ENCODE measurements at places on chromosomes 2 and 18.

DNA sequence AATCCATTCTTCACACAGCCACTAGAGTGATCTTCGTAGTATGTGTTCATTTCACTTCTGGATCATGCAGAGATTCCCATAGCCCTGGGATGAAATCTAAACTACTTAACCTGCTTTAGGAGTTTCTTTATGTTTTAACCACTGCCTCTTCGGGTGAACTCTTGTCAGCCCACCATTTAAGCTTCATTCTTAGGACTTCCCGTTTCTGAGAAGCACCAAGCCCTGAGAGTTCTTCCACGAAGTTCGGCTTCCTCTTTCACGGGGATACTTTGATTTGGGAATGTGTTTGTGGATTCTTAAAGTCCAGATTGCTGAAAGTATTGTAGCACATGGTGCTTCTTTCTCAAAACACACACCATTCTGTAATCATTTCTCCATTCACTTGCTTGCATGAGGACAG, 205.0 kb downstream of the UBE2E3 start:
- DNase-seq, result no peak

- DNase-seq, result no peak
These were observed 8.6 kb downstream of the FAM124B start for GRCh38 chr2:224393157-224393872.

GRCh38 chr2:8535469-8535795, 146.4 kb upstream of the ID2 start:
- no peak for DNase-seq

DNA sequence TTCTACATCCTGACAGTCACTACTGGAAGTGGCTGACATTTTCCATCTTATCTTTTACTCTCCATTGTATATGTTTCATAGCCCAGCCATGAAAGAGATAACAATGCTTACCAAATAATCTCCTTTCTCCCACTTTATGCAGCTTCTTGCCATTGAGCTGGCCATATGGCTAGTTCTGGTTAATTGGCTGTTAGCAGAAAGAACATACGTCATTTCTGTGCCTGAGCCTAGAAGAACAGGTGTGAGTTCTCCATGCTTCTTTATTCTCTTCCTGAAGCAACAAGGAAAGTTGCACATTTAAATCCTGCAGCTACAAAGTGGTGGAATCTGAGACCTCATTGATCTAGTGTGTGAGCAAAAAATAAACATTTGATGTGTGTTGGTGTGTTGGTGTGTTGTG, 82.0 kb upstream of the FSHR start:
- DNase-seq, result no peak

- DNase-seq, result no peak
These were observed 56.9 kb downstream of the WDR75 start for GRCh38 chr2:189498205-189498604.

GRCh38 chr18:55869556-55870501, 281.8 kb upstream of the TCF4 start:
- peak; percentile 25 for DNase-seq

DNA sequence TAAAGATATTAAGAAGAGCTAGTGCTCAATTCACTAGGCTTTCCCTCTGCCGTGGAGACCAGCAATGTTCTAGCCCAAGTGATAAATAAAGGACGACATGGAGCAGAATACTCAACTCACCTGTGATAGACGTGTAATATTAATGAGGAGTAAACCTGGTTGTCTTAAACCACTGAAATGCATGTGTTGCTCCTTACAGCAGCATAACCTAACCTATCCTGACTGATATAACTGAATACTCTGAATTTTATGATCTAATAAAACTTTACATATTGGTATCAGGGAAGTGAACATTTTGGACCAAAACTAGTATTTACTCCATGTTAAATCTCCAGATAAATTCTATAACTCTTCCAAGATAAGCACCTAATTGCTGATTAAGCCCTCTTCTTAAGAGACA, 531.0 kb downstream of the METTL4 start:
- no peak for DNase-seq

- no peak for DNase-seq
These were observed 17.8 kb downstream of the HNRNPLL start for GRCh38 chr2:38584881-38585280.

DNA sequence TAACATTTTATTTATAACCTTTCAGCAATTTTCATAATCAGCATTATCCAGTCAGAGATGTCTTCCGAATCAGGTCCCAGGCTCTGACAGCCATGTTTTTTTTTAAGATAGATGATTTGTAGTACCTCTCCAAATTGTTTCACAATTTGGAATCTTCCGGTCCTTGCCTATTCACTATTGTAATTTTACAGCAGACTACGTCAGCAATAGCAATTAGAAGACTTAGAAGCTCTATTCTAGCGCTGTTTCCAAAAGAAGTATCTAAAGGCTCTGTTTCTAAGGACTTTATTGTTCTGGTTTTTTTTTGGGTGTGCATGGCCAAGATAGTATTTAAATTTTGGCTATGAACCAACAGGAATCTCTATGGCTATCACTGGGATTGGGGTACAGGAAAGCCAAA, 94.6 kb upstream of the PELI1 start:
- no peak for DNase-seq

GRCh38 chr2:230319211-230319862, 7.7 kb upstream of the SP140L start:
- no peak for DNase-seq

DNA sequence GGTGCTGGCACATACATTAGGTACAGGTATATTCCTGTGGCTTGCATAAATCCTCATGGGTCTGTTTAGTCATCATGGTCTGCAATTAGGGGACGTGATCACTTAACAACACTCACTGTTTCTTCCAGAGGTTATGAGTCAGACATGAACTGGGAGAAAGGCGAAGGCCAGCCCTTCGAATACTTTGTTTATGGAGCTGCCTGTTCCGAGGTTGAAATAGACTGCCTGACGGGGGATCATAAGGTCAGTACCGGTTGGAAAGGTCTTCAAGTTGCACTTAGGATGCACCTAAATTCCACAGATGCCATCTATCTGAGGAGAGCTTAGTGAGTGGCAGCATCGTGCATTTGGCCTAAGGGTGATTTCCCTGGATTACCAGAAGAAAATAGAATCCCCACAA, 76.9 kb downstream of the AOX1 start:
- peak; percentile 59 for DNase-seq

DNA sequence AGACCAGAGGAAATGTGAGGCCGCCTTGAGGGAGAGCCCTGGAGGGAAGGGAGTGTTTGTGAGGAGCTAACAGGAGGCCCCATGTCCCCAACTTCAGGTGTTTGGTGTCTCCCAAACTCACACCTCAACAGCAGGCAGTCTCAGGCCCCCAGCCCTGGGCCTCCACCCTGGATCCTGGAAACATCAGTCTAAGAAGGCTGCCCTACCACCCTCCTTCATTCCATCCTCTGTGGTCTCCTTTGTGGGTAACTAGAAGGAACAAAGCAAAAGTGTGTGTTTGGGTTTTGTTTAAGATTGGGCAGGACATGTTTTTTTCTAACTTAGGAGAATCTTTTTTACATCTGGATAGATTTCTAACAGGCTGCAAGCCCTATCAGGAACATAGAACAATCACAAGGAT, 404.3 kb downstream of the BCL11A start:
- DNase-seq, result no peak

GRCh38 chr2:42385225-42385624, 24.2 kb upstream of the COX7A2L start:
- no peak for DNase-seq

GRCh38 chr2:161237392-161238264, 70.6 kb upstream of the PSMD14 start:
- DNase-seq, result peak; percentile 33

DNA sequence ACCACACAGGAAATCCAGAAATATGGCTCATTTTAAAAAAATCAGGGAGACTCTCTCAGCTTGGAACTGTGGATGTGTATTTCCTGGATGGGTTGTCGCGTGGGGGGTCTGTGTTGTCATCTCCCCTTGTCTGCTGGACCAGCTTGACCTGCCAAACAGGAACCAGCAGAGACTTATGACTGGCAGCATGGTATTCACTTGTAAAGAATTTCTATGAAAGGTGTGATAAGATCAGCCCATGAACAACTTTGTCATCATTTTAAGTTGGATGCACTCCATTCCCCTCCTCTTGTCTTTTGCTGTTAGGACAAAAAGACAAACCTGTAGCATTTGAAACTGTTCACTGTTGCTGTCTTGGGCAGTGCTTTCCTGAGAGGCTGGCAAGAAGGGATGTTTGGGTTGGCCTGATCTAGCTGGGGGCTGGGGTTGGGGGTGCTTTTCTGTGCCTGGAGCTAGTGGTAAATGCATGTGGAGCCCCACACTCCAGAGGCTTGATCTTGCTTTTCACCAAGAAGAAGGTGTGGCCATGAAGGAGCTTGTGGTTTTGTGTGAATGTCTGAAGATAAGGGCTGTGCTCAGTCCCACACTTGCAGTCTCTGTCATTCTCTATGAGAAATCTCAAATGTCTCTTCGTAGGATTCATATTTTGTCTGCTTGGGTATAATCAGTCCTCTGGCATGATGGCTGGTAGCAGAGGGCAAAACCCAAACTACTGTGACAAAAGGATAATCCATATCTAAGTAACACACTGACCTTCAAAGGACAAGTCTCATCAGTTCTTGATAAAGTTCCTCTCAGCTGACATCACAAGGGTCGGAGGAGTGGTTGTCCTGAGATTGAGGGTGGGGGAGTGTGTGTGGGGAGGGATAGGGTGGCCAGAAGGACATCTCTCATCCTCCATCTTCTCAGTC, 39.0 kb downstream of the RALB start:
- DNase-seq, result peak; percentile 81

DNA sequence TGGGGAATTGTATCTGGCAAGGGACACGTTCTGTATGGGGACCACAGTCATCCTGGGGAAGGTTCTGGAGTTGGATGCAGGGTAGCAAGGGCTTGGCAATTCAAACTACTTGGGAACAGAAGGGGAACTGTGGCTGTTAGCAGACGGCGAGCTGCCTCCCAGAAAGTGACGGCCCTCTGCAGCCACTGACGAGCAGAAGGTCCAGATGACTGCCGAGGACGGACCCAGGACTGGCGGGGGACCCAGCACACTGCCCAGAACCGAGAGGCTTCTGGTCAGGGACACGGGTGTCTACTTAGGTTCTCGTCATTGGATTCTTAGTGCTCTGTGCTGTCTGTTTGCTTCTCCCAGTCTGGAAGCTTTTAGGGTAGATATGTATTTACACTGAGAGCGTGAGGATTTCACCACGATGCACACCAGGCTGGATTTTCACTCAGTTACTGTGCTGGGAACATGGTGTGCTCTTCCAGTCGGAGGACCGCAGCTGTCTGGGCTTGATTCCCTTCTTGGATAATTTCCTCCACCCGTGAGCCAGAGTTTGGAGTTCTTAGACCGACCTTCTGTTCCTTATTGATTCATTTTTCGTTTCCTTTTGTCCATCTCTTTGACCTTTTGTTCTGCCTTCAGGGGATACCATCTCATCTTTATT, 13.4 kb downstream of the GPR35 start:
- DNase-seq, result no peak

- peak; percentile 32 for DNase-seq
These were observed 35.9 kb downstream of the ZNF385B start for GRCh38 chr2:179825494-179825893.

DNA sequence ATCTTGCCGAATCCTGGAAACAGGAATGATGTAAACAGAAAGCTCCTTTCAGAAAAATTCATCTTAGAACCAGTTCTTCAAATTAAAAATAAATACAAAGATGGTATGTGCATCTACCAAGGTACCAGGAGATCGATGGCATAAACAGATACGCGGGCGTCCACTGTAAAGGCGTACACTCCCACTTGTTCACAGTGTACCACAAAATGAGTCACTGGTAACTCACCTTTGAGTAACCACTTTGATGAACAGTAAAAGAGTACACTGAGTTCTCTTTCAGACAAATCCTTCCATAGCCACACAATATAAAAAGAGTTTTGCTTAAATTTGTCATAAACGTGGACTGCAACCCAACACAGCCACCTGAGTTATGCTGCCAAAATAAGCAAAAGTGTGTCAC, 128.3 kb downstream of the DNER start:
- peak; percentile 45 for DNase-seq

DNA sequence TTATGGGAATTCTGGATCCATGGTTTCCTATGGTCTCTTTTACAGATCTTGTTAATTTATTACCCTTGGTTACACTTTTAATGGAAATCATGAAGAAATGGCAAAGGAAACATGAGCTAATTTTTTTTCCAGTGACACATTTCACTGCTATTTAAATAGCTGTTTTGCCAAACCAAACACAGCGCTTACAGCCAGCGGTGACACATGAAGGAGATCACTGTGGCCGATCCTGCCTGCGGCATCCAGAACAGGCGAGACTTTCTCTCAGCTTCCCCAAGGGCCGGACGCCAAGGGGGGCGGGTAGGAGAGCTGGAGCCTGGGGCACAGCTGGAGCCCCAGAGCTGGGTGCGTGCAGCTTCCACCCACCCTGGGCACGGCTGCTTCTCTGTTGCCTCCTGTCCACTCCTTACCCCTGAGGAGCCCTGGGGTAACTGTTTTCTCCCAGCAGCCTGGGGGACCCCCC, 81.4 kb upstream of the PKDCC start:
- DNase-seq, result peak; percentile 98

DNA sequence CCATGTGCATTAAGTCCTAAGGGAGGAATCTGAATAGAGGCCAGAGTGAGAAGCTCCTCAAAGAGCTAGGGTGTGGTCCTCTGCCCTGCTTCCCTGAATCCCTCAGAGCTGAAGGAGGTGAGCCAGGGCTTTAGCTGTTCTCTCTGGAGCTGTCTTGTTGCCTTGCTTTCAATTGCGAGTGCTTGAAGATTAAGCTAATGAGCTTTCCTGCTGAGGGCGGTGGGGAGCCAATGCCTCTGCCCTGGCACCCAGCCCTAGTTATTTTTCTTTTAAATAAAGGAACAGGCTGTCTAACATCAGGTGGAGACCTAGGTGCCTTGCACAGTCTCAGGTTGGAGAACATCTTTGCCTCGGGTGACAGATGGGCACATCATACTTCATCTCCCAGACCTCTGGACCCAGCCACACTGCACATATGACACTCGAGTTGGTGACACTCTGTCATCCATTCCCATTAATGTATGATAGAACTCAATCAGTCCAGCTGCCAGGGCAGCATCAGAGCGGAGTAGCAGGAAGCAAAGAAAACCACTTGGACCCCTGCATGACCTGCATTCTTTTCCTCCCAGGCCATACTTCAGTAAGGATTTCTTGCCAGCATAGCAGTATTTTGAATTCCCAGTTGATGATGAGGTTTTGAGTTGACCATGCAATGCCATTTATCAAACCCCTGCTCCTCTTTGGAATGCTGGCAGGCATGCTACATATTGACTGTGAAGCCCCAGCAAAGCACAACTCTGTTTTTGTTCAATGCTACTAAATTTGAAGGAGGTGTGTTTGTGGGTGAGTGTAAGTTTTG, 292.7 kb downstream of the RNF144A start:
- peak; percentile 89 for DNase-seq

- DNase-seq, result no peak
These were observed 5.4 kb upstream of the KCNG2 start for GRCh38 chr18:79792096-79792987.

All from astrocyte (in vitro differentiated cells and primary cell).